ENCODE measurements at places on chromosomes 11 and 22.

DNA sequence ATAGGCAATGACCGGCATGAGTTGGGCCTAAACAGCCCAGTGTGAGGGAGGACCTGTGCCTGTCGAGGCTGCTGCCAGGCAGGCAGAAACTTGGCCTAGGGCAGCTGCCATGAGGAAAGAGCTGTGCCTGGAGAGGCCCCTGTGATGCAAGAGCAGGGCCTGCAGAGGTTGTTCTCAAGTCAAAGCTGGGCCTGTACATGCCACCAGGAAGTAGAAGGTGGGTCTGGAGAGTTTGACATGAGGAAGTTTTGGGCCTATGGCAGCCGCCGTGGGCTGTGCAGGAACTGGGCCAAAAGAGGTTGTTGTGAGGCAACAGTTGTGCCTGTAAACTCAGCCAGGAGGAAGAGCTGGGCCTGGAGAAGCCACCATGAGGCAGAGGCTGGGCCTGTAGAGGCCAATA lies 43.2 kb downstream of the OR4C45 start:
- no peak for DNase-seq

GRCh38 chr11:48142889-48143288 lies 73.7 kb upstream of the OR4B1 start:
- DNase-seq, result no peak

- DNase-seq, result peak; percentile 27
Measured at GRCh38 chr22:37639070-37639760, at the start of gene SH3BP1. Gene SH3BP1 (plus strand): TSS chr22:37639669. CDS start chr22:37639788, 119 bp downstream.

DNA sequence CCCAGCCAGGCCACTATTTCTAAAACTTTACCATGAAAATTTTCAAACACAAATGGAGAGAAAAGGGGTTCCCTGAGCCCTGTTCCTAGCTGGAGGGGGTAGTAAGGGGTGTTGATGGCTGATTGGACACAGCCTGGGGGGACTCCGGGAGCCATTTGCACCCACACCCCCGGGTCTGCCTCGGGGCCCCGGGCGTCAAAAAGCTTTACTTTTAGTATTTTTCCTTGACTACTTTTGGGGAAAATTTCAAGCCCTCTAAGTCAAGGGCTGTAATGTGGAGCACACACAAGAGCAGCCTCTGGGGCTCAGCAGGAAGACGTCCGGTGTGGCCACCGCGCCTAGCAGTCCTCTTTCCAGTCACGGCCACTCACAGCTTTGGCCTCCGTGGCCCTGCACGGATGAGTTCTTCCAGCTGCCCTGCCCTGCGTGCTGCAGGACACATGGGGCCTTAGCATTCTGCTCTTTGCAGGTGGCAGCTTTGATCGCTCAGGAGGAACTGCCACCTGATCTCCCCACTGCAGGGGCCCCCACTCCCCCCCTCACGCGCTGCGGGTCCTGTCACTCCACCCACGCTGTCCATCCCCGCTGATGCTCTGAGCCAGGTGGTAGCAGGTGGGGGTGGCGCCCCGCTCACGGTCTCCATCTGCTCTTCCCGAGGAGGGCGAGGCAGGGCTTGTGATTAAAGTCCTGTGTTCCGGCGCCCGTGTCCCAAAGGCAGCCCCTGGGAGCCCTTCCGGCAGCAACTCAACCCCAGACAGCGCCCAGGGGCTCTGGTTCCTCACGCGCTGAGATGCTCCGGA lies 14.4 kb downstream of the RNH1 start:
- no peak for DNase-seq

GRCh38 chr11:12249590-12250260 lies 127.6 kb upstream of the PARVA start:
- DNase-seq, result peak; percentile 99

DNA sequence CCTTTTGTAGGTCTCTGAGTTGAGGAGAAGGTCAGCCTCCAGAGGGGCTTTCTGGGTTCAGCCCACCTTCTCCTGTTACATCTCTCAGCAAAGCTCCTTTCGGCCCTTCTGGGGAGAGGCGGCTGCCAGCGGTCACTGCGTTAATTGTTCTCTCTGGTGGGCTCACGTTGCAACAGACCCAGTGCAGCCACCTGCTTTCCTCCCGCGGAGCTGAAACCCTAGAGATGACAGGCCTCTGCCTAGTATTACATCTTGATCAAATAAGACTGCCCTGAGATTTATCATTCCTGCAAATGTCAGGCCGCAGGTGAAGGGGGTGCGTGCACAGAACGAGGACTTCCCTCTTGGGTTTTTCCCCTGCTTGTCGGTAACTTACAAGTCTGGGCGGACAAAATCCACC lies 43.2 kb upstream of the CREB3L1 start:
- DNase-seq, result peak; percentile 13

DNA sequence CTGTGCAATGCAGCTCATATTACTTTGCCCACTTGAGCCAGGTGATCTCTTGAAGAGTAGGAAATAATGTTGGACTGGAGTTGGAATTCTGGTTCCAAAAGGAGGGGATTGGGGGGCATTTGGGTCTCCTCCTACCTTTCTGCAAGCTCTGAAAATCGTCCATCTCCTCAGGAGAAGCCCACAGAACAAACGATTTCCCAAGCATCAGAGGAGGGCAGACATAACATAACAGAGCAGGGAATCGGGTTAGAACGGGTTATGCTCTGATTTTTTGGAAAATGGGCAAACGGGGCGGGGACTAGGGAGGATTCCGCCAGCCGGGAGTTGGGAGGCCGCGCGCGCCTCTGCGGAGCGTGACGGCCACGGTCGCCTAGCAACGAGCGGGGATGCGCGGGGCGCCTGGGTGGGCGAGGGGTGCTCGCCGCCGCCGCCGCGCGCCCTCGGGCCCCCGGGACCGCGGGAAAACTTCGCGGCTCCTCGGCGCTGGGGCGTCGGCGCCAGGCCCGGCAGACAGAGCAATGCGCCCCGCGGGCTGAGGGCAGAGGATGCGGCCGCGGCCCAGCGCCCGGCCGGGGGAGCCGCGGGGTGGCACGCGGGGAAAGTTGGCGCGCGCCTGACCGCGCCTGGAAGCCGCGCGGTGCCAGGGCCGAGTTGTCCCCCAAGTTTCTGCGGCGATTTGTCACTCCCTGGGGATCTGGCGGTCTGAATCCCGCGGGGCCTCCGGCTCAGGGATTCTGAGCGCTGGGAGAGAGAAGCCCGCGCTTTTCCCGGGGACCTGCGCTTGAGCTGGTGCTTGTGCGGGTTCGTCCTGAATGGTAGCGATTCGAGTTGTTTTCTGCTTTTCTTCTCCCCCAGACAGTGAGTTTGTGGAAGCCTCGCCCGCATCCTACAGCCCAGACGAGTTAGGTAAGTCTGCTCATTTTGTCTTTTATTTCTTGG lies 27.8 kb upstream of the AMOTL1 start:
- peak; percentile 57 for DNase-seq

DNA sequence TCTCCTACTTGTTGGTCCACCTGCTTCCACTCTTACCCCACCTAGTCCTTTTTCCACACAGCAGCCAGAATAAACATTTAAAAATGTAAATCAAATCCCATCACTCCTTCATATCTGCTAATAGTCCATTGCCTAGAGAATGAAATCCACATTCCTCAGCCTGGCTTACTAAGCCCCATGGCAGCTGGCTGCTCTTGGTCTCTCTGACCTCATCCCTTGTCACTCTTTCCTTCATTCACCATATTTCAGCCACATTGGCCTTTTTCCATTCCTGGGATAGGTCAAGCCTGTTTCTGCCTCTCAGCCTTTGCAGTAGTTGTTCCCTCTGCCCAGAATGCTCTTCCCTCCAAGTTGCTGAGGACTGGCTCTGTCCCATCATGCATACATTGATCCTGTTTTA lies 512.8 kb downstream of the INSC start:
- no peak for DNase-seq

All from NCI-H1417 (cell line).